GM12878 (cell line): ENCODE measurements at places on chromosomes 1 and 21.

- no peak for DNase-seq
Observed at GRCh38 chr1:154846565-154847442, 23.3 kb downstream of the KCNN3 start.

DNA sequence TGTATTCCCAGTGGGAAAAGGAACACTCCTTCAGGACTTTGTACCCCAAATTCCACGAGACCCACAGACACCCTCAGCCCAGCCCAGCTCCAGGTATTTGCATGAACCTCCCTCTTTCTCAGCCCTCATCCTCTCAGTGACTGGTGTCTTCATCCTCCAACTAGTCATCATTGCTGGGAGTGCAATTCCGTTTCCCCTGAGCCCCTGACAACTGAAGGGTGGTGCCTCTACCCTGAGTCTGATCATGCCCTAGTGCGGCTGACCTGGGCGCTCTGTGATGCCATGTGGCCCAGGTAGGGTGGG, 3.8 kb upstream of the ZNF692 start:
- DNase-seq = no peak

GRCh38 chr1:41895552-41895951, 23.2 kb downstream of the HIVEP3 start:
- DNase-seq = no peak

GRCh38 chr1:119226321-119226720, 85.9 kb upstream of the WARS2 start:
- no peak for DNase-seq

GRCh38 chr1:86061551-86061990, 95.0 kb downstream of the COL24A1 start:
- DNase-seq = no peak

- no peak for DNase-seq
Observed at GRCh38 chr1:6872573-6873261, 87.5 kb downstream of the CAMTA1 start.

- DNase-seq = no peak
Observed at GRCh38 chr1:20497506-20497905, 10.4 kb downstream of the MUL1 start.
